GM12878 (cell line): ENCODE measurements at places on chromosomes 5 and 9.

DNA sequence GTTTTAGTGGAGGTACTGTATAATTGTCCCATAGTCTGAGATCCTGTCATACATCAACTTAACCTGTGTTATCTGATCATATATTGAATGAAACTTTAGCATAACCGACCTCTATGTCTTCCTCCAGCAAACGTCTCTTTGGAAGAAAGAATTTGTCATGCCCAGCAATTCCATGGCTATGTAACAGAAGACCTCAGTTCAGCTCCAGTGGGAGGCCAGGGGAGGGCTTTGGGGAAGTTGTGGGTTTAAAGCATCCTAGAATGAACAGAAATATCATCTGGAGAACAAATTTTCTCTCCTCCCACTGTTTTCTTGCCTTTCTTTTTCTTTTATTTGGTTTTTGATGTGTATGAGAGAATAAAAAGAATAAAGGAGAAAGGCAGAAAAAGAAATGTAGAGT is 164.5 kb downstream of the GAS1 start:
- DNase-seq = no peak

- DNase-seq = no peak
These were observed 2013.1 kb upstream of the CDH9 start for GRCh38 chr5:29051509-29051908.

DNA sequence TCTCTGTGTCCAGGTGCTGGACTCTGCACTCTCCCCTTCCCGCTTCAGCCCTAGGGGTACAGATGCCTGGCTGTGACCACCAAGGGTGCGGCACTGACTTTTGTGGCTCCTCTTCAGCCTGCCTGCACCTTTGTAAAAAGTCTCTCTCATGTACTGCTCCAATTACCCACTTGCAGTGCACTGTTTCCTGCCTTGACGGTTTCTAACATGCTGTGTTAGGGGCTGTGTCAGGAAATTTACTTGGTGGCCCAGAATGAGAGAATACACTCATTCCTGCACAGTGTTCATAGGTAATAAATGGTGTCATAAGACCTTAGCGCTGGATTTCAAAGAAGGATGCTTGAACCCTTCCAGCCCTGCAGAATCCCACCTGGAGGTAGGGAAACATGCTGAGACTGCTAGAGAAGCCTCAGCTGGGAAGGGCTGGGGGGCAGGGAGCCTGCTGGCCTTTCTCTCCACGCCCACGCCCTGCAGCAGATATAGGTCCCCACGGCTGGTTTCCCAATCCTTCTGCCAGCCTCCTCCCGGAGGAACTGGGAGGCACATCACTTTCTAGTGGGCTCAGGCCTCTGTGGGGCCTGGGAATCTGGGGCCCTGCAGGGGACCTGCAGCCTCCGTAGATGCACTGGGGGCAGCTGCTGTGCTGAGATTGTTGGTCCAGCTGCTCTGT is 17.6 kb upstream of the HRH2 start:
- no peak for DNase-seq

- DNase-seq = no peak
These were observed 17.4 kb downstream of the TMOD1 start for GRCh38 chr9:97518909-97519307.

GRCh38 chr5:131194725-131195124 is 24.0 kb downstream of the LYRM7 start:
- no peak for DNase-seq

- no peak for DNase-seq
These were observed 47.4 kb upstream of the NKD2 start for GRCh38 chr5:961002-961710.

DNA sequence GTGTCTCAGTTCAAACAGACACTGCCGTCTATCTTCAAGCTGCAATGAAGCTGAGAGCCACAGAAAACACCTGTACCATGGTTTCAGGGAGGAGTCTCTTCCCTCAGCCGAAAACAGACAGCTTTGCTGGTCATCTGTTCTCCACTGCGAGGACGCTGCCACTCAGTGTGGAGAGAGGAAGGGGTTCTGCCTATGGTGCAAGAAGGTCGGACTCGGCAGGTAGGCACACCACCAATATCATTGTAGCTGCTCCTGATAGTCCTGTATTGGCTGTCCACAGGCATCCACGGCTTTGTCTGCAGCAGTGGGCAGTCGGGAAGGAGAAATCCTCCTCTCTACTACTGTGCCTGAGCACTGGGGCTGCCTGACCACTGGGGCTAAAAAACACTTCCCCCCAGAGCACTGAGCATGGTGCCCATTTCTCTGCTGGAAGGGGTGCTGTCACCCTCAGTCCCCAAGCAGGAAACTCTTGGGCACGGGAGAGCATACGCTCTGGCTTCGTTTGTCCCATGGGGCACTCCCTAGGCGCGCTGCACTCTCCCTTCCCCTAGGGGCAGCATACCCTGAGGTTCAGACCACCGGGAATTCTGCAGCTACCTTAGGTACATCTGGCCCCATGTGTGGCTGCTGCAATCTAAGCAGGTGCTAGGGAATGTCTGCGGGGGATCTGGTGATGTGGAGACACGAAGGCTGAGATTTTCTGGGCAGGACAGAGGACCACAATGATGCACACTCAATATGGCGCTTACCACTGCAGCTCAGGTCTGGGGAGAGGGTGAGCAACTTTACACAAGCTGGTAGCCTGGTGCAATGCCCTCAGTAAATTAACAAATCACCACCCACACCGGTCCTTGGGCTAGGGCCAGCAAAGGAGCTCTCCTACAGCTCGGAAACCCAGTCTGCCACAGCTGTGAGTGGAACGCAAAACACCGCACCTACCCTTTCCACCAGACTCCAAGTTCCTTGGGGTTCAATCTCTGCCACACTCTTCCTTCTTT is 880.9 kb upstream of the SEMA6A start:
- no peak for DNase-seq

DNA sequence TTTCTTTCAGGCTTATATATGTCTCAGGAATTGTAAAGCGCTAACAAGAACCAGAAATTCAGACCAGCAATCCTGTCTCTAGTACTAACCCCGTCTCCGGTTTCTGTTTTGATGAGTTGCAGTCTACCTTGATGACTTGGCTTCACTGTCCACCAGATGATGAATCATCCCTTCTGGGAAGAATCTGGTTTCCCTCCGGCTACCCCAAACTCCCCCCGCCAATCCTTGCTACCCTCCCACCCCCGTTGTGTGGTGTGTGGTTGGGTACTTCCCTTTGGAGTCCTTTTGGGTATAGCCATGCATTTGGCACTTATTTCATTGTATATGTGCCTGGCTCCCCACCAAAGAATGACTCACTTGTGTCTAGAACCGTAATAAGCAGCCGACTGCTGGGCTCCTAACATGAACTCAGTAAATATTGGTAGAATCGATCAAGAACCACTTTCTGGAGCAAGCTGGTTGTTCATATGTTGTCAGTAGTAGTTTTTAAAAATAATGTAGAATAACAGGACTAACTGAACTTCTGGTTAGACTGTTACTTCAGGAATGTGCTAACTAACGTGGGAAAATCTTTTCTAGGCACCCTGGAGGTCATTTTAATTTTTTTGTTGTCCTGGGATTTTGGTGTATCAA is 8.3 kb upstream of the TGFBI start:
- DNase-seq = no peak

DNA sequence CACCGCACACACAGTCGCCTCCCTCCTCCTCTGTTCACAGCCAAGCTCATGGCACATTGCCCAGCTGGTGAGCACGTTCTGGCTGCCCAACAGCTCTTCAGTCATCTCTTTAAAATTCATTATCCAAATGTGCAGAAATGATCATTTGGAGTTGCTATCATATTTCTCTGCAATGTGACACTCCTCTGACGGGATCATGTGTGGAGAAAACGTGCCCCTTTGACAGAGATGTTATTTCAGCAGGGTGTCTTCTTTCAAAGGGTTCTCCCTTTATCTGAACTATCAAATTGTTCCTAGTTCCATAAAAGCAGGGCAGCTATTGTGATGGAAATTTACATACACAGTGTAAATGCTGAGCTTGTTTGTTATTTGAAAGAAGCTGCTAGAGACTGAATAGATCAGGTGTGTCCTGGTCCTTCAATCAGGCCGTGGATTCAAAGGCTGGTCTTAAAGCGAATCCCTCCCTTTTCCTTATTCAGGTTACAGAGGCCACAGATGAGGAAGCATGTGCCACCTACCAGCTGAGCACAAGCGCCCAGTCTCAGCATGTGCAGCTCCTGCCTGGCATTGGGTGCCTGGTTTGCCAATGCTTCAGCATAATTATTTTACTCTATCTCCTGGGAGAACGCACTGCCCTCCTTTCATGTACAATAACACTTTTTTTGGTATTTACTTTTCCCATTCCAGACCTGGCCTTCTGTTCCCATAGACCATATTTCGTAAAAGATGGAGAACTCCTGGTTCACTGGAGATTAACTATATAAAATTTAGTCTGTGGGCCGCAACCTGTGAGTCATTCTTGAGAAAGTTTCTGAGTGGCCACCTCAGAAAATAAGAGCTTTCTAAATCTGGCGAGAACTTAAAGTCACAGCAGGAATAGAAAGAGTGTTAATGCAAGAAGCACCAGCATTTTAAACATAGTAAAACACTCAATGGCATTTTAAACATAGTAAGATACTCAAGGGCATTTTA is 433.7 kb downstream of the ENC1 start:
- no peak for DNase-seq

DNA sequence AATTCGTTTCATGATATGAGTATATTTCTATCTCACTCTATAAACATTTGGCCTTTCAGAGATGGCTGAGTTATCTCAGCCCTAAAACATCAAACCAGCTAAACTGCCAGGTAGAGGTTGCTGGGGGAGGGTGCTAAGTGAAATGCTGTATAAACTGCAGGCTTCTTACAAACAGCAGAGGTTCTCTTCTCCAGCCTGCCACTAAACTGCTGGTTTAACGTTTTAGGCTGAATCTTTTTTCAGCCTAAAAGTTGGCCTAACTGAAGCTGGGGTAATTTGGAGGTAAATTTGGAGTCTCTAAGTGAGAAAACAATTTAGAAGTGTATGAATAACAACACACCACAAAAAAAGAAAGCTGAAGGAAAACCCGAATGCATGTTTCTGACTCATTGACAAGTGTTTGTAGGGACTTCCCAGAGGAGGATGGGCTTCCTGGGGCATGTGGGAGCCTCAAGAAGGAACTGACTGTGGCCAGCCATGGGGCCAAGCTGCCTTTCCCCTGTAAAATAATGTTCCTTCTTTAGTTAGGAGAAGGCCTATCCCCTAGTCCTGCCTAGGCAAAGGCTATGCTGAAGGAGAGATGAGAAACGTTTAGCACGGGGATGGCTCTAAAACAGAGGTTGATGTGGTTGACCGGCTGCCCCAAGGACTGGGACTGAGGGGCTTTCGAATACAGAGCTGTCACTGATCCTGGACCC is 44.3 kb downstream of the SLC28A3 start:
- peak; percentile 66 for DNase-seq

GRCh38 chr9:126147186-126147935 is 179.3 kb upstream of the MVB12B start:
- DNase-seq = no peak

- no peak for DNase-seq
These were observed 83.5 kb downstream of the C9orf152 start for GRCh38 chr9:110124439-110124838.

DNA sequence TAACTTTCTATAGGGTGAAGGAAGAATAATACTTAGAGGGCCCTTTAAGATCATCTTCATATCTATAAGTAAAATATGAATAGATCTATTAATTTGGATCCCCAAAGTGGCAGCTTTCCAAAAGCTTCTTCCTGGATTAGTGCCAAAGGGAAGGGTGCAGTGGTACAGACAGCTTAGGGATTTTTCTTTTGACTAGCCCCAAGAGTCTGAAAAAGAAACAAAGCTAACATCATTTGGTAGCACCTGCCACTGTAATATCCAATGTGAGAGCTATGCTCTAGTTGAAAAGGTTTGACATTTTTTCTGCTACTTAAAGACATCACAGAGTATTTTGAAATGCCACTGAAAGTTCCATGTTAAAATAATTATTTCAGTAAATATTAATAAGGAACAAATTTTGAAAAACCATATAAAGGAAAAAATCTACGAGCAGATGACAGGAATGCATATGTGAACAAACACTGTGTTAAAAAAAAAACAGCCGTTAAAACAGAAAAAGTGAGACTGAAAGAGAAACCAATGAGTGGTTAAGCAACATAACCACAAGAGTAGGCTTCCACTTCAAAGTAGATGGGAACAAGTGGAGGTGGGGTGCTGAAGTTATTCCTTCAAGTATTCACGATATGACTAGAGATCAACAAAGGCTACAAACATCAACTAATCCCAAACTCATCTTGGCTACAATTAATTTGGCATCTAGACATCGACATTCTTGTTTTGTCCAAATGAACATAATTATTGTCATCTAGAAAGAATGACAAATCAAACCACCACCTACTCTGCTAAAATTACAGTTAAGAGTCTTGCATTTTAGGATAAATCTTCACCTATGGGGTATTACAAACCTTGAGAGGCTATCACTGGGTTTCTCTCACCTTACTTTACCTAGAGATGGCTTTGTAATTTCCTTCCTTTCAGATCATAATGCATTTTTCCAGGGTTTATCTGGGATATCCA is 137.5 kb downstream of the CPLANE1 start:
- peak; percentile 64 for DNase-seq

DNA sequence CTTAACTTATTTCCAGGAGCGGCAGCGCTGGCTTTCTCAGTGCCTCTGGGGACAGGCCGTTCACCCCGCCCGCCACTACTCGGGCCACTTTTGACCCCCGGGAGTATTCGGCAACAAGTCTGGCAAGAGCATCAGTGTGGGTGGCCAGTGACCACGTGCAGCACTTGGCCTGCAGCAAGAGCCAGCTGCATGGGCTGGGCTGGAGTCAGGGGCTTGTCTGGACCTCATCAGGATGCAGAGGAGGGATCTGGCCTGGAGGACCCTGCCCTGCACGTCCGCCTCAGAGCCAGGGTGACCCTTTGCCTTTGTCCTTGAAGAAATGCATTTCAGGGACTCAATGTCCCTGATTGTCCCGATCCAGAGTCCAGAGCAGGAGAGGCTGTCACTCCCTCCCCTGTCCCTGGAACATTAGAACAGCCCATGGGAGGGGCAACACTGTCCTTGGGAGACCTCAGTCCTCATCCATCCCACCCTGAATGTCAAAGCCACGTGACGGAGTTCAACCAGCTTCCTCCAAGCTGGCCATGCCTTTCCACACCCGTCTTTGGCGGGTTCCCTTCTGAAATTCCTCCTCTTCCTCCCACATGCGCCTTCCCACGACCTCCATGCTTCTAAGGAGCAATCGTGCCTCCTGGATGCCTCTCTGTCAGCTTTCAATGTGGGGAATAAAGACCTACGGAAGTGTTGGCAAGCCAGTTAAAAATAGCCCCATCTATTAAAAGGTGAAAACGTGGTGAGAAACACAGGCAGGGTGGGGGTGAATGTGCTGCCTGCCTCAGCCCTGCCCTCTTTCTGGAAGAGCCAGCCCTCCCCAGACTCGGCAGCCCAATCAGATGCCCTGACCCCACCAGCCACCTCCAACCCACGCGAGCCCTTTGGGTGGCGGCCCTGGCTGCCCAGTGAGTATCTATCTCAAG is 99.0 kb downstream of the OLFM1 start:
- no peak for DNase-seq

DNA sequence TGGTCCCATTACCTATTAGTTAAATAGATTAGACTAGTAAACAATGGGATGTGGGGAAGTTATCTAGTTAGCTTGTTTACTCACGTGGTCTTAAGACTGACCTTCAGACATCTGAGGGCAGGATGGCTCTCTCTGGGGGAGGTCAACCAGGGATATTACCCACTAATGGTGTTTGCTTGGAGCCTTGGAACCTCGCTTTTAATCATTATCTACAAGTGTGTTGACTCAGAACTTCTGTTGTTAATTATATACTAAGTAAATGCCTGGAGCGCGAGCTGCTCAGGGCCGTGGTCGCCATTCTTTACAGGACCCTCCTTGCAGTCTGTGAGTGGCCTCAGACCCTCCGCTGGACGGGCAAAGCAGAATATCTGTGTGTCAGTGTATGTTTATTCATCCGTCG is 48.5 kb upstream of the ZNF354A start:
- DNase-seq = no peak
